GM10248 (cell line): ENCODE measurements at places on chromosomes 1 and 21.

DNA sequence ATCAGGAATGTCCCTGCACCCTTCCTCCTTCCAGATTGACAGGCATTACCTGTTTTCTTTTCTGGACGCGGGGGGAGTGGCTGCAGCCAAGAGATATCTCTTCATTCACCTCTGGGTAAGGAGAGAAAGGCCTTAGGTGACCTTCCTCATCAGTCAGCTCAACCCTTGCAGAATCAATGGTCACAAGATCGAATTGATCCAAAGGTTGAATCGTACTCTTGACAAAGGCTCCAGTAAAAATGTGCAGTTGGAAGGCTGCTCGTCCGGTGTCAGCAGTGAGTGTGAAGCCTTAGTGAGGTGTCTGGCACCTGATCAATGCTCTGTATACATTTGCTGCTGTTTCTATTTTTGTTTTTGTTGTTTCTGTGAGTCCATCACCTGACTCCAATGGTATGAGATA is 282.6 kb upstream of the AJAP1 start:
- no peak for DNase-seq

DNA sequence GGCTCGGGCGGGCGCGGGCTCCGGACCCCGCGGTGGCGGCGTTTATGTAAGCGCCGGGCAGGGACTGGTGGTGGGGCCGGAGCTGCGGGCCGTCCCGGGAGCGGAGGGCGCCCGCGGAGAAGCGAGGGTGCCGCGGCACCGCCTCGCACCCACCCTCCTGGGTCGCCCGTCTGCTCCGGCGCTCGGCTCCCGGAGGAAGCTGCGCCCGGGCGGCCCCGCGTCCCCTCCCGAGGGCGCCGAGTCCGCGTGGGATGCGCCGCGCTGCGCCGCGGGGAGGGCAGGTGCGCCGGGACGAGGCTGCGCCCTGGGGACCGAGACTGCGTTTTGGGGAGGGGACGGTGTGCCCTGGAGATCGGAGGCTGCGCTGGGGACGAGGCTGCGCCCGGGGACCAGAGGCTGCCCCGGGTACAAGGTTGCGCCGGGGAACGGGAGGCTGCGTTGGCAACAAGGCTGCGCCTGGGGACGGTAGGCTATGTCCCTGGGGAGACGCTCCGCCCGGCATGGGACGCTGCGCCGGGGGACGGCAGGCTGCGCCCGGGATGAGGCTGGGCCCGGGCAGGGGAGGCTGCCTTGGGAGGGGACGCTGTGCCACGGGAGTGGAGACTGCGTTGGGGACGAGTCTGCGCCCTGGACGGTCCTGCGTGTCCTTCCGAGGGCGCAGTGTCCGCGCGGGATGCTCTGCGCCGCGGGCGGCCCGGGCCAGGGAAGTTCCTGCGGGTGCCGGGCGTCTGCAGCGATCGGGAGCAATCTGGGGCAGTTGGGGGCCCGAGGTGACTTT is 627 bp downstream of the ADARB1 start:
- DNase-seq: peak; percentile 43

GRCh38 chr1:161273402-161273801 is 14.9 kb downstream of the PCP4L1 start:
- DNase-seq: no peak

DNA sequence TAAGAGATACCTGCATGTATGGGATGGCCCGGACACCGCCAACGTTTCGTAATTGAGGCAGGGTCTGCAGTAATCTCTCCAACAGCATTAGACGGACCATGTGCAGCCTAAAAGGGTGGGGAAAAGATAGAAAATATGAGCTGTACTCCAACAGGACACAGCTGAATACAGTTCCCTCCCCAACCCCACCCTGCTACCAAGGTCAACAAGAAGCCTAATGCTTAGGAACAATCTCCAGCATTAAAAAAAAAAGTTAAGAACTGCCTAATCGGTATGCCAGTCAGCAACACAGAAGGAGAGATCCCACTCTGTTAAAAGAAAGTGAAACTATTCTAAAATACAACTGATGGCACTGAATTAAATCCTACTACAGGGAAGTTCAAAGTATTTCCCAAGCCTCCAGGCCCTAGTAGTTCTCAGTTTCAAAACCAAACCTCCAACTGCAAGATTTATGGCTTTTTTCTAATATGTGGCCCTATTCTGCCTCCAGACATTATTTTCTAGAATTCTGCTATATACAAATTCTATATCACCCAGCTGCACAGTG is 81.0 kb downstream of the UBR4 start:
- no peak for DNase-seq

DNA sequence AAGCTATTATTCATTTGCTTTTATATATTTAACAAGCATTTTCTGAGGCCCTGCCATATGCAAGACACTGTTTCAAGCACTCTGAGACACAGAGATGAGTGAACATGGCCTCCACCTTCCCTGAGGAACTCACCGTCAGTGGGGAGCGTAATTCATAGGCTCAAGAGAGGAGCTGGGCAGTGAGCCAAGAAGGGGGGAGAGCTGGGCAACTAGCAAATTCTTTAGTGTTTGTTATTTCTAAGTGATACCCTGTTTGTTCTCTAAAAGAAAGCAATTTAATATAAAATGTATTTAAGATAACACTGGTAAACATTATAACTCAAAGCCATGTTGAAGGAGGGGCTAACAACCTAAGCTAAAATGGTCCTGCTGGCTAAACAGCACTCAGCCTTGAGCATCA is 119.2 kb upstream of the NGF start:
- no peak for DNase-seq

DNA sequence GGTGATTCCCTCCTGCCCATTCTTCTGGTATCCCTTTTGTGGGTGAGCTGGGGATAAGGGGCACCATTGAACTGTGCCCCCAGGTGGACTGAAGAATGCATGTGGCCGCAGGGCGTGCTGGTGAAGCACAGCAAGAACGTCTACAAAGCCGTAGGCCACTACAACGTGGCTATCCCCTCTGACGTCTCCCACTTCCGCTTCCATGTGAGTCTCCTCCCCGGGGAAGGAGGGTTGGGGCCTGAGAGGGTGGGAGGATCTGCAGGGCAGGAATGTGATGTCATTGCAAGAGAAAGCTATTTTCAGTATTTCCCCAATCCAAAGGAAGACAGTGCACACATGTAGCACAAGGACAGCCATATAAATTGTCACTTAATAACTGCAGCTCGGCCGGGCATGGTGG is 7.5 kb upstream of the KPNA6 start:
- DNase-seq: no peak

- DNase-seq: peak; percentile 32
Observed at GRCh38 chr1:4825800-4826450, 171.5 kb downstream of the AJAP1 start.

DNA sequence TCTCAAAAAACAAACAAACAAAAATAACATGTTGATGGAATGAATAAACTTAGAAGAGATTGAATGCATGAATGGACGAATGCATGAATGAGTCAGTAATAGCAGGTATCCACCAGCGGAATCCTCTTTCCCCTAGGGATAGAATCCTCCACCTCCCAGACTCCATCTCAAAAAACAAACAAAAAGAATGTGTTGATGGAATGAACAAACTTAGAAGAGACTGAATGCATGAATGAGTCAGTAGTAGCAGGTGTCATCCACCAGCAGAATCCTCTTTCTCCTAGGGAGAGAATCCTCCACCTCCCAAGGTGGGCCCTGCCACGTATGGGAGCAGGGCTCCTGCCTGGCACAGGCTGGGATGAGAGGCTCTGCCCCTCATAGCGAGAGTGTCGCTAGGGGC is 26.8 kb upstream of the RNF19B start:
- no peak for DNase-seq

- no peak for DNase-seq
Observed at GRCh38 chr1:54884135-54884586, 2.8 kb downstream of the DHCR24 start.

GRCh38 chr1:89588480-89588879 is 44.4 kb upstream of the LRRC8C start:
- no peak for DNase-seq

GRCh38 chr1:6071219-6071618 is 25.5 kb downstream of the KCNAB2 start:
- DNase-seq: no peak

- DNase-seq: no peak
Observed at GRCh38 chr1:163406772-163407171, 85.0 kb downstream of the NUF2 start.

GRCh38 chr1:229070168-229070567 is 200.7 kb upstream of the RAB4A start:
- no peak for DNase-seq

DNA sequence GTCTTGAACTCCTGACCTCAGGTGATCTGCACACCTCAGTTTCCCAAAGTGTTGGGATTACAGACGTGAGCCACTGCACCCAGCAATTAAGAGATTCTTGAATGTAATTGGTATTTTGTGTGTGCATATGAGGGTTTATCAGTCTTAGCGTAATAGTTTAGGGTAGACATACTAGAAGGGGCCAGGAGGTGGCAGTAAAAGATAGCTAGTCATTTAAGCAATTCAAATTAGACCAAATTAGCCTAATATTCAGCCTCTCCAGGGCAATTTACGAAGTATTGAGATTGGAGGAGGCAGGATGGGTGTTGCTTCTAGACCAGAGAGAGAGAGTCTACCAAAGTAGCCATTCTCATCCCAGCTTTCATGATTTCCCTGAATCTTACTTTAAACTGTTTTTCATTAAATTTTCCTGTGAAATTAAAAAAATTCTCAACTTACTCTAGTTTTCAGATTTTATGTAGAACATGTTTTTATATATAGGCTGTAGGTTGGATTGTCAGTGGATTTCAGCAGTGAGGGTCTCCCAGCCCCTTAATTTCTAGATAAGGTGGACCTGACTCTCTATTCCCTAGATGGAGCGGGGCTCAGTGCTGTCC is 119.7 kb downstream of the HHAT start:
- peak; percentile 34 for DNase-seq

GRCh38 chr1:95230256-95230655 is 3.8 kb upstream of the RWDD3 start:
- DNase-seq: no peak

GRCh38 chr1:31672986-31673385 is 28.3 kb upstream of the PEF1 start:
- no peak for DNase-seq

DNA sequence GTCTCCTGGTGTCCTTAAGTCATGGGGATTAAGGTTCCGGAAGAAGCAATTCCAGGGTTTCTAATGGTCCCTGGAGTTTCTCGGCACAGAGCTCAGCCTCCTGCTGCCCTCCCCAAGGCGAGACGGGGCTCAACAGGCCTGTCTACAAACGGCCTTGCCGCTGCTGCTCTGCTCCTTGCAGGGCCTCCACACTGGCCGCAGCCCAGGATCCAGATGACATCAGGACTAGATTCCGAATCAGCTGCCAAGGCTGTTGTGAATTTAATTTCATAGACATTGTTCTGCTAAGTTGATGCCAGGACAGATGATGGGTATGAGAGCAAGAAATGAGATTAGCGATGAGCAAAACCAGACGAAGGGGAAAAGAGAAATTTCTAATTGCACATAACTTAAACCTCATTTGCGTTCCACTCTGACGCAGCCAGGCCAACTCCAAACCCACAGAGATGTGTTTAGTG is 103.6 kb upstream of the BACE2 start:
- DNase-seq: no peak

- no peak for DNase-seq
Observed at GRCh38 chr1:27554759-27555699, 48.9 kb downstream of the AHDC1 start.

GRCh38 chr1:78676993-78677392 is 27.4 kb downstream of the IFI44 start:
- DNase-seq: no peak

- no peak for DNase-seq
Observed at GRCh38 chr1:205346956-205347574, 9.7 kb downstream of the KLHDC8A start.

DNA sequence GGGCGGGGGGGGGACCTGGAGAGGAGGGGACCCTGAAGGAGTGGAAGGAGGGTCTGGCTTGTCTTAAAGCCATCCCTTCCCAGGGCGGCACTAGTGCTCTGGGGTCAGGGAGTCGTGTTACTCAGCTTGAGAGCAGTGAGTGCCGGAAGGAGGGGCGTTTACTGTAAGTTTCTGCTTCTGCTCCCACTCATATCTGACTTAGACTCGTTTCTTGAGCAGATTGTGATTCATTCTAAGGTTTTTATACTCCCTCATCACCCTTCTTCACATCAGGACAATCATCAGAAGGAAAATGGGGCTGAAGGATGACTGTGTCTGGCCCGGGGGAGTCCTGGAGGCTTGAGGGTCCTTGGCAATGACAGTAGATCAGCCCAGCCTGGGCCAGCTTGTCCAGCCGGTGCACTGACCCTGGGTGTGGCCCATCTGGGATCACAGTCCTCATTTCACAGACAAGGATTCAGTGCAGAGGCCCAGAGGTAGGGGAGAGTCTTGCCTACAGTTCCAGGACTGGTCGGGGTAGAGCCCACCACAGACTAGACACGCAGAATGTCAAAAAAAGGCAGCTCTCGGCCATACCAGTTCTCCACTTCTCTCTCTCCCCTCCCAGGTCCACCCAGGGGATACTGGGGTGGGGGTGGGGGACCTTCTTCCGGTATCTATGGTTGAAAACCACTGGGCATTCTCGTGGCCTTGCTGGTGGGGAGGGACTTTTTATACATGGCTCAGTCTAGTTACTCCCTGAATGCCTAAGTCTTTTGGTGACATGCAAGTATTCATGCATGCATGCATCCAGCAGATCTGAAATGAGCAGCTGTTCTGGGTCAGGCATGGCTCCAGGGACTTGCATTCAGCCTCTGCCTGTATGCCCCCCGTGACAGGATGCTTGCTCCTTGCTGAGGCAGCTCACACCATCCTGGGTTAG is 5.1 kb downstream of the TNFRSF8 start:
- peak; percentile 68 for DNase-seq
